Transverse colon (tissue), 4 donors: ENCODE measurements at places on chromosomes 2 and 18. TPM values are rescaled to one million over a fixed set of nuclear protein-coding genes. Genes with fewer than 3 reads are reported as not detected.

GRCh38 chr18:78069784-78070664, 820.4 kb downstream of the GALR1 start:
- H3K36me3 ChIP-seq: no peaks in the 10 kb centered on the region
- H3K4me1 ChIP-seq: no peaks in the 10 kb centered on the region
- H3K27ac ChIP-seq: no peak overlapping the region
- DNase-seq: peak; percentile 11
- H3K27me3 ChIP-seq: no peaks in the 10 kb centered on the region
- no peak overlapping the region for H3K4me3 ChIP-seq

DNA sequence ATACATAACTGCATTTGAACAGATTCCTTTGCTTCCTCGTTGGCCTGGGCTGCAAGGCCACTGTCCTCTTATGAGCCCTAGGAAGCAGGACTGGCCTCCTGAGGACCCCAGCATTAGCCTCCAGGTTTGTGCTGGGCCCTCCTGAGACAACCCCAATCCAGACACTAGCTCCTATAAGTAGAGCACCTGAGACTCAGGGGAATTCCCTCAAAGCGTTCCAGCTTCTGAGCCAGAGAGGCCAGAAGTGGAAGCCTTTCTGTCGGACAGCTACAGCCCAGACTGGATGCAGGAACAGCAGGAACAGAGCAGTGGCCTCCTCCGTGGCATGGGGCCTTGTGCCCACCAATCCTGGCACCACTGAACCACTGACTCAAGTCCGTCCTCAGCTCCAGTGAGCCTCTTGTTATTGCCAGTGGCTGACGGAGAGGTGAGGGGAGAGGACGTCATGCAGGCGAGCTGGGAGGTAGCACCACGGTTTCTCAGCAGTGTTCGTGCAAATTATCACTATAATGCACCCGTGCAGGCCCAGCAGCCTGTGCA, 67.2 kb downstream of the NPAS2 start:
- H3K36me3 ChIP-seq: no peaks in the 10 kb centered on the region
- H3K4me3 ChIP-seq: no peak overlapping the region
- DNase-seq: no peak
- no peaks in the 10 kb centered on the region for H3K27me3 ChIP-seq
- H3K4me1 ChIP-seq: peaks cover 5% of the 10 kb centered on the region

OXER1 gene
- not detected for total RNA-seq

CLHC1 gene
- 4.6 TPM for total RNA-seq
